Naive B cell (primary cell): ENCODE measurements at places on chromosomes 3 and 15.

GRCh38 chr3:23867838-23868237 lies 49.0 kb downstream of the NKIRAS1 start:
- DNase-seq, result no peak

DNA sequence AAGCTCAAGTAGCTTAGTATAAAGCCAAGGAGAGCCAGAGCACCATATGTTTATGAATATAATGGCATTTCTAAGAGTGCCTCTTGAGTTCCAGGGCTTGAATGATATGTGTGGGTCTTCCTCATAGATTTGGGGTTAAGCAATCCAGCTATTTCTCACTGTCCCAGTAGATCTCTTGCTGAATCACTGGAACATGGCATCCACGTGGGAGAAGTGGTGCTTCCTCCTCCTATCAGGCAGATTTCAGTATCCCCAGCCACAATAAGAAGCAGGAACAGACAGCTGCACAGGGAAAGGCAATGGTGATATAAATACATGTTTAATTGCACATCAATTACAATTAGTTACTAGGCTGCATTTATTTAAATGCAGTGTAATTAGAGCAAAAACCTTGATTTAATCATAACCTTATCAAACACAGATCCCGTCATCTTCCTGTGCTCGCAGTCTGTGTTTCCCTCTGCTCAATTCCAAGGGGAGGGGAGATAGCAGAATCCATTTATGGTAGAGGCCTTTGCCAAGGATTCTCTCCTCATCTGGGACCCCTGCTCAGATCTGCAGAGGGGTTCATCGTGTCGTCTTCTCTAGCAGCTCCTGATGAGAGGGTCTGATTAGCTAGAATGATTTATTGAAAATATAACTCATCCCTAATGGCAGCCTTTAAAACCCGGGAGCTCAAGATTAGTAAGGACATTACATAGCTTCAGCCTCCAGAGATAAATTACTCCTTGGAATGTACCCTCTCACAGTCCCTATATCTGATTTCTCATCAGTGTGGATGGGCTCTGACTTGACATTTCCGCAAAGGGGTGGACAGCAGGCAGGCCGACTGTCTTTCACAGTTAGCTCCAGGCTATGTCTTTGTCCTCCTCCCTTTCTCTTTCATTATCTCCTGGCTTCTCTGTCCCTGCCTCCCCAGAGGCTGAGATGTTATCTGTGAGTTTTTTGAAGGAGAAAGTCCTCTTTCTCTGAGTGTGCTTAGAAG lies 775.9 kb downstream of the AGBL1 start:
- DNase-seq, result no peak

DNA sequence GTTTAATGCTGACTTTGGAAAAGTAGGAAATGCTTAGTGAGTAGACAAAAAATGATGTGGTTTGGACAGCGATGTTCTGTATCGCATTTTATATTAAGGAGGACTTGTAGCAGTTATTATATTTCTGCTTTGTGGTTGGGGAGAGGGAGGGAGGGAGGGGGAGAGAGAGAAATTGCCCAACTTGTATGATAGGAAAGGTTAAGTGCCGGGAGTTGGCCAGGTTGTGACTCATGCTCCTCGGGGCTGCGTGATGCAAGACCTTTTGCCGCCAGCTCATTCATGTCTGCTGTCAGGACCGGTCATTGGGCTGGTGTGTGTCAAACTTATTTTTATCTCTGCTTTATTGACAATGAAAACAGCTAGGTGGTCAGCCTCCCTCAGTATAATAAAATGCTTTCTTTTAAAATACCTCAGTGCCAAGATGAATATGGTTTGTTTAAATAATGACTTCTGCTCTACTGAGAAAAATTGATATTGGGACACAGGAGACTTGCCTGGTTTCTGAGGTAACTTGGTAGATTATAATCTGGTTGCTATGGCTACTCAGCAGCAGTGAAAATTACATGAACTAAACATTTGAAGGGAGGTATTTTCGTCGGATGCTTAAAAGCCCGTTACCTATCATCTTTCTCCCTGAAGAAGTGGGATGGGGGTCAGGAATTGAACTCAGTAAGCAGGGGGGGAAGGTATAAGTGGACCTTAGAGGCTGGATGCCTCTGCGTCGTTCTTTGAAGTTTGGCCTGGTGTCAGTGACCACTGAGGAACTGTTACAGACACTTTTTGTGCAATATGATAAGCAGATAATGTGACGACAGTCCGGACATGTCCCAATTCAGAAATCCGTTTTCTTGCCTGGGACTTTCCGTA lies 90.7 kb downstream of the FNDC3B start:
- DNase-seq, result no peak

- DNase-seq, result no peak
Observed at GRCh38 chr3:89411201-89411600, 303.8 kb downstream of the EPHA3 start.

- DNase-seq, result no peak
Observed at GRCh38 chr3:30675774-30676173, 69.4 kb downstream of the TGFBR2 start.

DNA sequence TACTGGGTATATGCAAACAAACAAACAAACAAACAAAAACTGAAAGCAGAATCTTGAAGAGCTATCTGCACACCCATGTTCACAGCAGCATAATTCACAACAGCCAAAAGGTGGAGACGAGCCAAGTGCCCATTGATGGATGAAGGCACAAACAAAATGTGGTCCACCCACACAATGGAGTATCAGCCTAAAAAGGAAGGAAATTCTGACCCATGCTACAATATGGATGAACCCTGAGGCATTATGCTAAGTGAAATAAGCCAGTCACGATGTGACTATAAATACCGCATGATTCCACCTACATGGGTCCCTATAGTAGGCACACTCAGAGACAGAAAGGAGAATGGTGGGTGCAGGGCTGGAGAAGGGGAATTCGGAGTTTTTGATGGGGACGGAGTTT lies 24.1 kb downstream of the XPC start:
- DNase-seq, result no peak

- DNase-seq, result no peak
Observed at GRCh38 chr3:128617270-128617556, 33.4 kb downstream of the RPN1 start.

DNA sequence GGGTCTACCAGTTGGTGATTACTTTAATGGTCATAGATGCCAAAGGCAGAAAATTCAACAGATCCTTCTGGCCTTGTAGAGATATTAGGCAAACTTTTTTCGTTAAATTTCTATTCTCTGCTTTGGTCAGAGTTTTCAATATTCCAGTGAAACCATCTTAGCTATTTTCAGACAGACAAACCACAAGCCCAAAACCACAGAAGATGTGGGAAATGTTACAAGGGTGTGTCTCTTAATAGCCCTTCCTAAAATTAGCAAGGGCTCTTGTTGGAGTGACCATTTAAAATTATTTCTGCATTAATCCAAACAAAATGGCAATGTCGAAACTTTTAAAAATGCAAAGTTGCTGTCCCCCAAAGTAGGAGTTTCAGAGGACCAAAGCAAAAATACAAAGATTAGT lies 102.8 kb downstream of the ARRDC4 start:
- no peak for DNase-seq

DNA sequence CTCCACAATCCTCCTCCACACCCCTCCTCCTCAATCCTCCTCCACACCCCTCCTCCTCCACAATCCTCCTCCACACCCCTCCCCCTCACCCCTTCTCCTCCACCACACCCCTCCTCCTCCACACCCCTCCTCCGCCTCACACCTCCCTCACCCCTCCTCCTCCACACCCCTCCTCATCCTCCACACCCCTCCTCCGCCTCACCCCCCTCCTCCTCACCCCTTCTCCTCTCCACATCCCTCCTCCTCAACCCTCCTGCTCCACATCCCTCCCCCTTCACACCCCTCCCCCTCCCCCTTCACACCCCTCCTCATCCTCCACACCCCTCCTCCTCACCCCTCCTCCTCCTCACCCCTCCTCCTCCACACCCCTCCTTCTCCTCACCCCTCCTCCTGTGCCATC lies 69.8 kb upstream of the BLM start:
- DNase-seq, result no peak

- no peak for DNase-seq
Observed at GRCh38 chr15:51198701-51199232, 104.1 kb upstream of the TNFAIP8L3 start.

- no peak for DNase-seq
Observed at GRCh38 chr3:143135150-143135549, 15.6 kb downstream of the CHST2 start.

- no peak for DNase-seq
Observed at GRCh38 chr3:3842356-3842755, 43.1 kb downstream of the LRRN1 start.

GRCh38 chr3:168512802-168513201 lies 417.1 kb upstream of the GOLIM4 start:
- DNase-seq, result no peak

- DNase-seq, result no peak
Observed at GRCh38 chr3:116350119-116350733, 95.1 kb downstream of the LSAMP start.

DNA sequence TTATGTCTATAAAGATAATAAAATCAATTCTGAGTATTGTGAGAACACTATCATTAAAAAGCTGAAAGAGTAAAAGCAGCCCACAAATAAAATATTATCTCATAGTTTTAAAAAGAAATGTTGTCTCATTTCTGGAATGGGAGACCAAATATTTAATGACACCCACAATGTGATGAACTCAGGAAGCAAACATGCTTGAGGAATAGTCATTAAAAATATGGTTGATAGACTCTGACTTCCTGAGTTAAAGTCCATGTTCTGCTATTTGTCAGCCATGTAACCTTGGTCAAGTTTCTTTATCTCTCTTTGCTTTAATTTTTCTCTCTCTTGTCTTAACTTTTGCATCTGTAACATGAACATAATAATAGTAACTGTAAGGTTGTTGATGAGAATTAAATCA lies 35.5 kb upstream of the CHMP2B start:
- DNase-seq, result no peak

GRCh38 chr15:95832668-95833067 lies 497.8 kb upstream of the NR2F2 start:
- DNase-seq, result no peak

- no peak for DNase-seq
Observed at GRCh38 chr15:101120987-101121386, 130.9 kb downstream of the CHSY1 start.

GRCh38 chr3:37111199-37111598 lies 63.2 kb downstream of the LRRFIP2 start:
- DNase-seq, result no peak

DNA sequence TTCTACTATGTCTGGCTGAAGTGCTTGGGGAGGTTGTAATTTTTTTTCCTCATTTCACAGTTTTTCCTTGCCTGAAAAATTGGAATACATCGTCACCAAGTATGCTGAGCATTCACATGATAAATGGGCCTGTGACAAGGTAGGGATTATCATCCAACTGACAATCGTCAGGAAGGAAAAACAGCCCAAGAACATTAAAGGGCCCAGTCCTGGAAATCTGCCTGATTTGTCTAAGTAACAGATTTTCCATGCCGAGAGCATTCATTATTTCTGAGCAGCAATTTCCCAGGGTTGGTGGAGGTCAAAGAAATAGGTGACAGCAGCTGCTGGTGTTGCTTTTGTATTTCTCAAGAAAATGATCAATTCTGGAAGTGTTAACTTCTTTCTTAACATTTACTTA lies 226.0 kb upstream of the CHRM5 start:
- no peak for DNase-seq

GRCh38 chr15:75367913-75368688 lies at the start of gene MAN2C1:
Gene MAN2C1 (minus strand): TSS chr15:75368607. CDS start chr15:75368583, 24 bp downstream.
- peak; percentile 93 for DNase-seq

DNA sequence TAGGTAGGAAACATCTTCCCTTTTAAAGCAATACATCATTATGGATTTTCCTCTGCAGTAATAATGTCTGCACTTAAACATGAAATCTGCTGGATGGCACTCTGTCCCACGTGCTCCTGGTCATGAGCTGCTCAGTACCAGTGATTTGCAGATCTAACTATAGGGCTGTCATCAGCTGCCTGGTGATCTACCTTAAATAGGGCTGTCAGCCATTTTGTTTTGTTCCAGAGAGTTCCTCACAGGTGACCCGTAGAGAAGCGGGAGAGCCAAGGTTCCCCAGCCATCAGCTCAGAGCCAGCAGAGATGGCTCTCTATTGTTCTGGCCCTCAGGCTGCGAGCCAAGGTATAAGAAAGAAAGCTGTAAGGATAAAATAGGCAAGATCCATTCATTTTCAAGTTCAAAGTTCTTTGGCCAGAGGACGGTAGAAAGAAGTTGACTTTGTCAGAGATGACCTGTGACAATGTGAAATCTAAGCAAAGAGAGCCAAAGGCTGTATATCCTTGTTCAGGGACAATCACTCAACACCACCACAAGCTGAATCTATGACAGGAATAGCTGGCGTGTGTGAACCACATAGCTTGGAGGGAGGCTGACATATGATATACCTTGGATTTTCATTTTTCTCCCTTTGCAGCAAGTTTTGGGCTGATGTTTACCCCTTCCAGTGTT lies 156.5 kb downstream of the RYR3 start:
- no peak for DNase-seq
